ENCODE measurements at places on chromosomes 5 and 9.

- DNase-seq = no peak
These were observed 2.3 kb downstream of the TPRN start for GRCh38 chr9:137198051-137198901.

GRCh38 chr9:136854842-136855460 is 2.8 kb downstream of the MAMDC4 start:
- no peak for DNase-seq

DNA sequence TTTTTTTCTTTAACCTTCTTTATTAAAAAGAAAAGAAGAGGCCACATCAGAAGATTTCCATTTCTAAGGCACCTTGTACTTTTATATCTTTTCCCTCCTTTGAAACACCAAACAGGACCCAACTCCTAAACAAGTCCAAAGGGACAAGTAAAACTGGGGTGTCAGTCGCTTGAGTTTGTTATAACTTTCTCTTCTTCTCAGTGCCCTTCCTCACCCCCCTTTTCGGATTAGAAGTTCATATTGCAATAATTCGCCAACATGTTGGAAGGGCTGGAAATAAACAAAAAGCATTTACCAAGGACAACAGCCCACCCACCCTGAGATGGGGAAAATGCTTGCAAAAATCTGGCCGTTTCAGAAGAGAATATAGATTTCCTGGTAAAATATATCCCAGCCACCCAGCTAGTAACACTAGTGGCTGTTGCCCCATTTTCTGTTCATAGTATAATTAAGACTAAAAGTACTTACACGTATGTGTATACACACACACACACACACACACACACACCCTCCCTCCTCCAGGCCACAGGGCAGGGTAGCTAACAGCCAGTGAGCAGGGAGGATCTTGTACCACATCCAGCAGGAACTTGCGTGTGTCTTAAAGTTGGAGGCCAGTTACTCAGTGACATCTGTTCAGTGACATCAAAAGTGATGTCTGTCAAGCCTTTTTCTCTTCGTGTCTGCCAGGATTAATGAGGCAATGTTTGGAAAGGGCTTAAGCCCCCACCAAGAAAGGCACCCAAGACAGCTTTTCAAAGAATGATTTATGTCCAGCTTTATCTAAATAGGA is 149.1 kb upstream of the KLF4 start:
- no peak for DNase-seq

- DNase-seq = no peak
These were observed 18.8 kb upstream of the PRLR start for GRCh38 chr5:35248843-35249780.

Data from NCI-H187 (cell line).